ENCODE measurements at places on chromosomes 4 and X.

GRCh38 chrX:154968353-154968752, 54.2 kb downstream of the F8 start:
- DNase-seq, result no peak

DNA sequence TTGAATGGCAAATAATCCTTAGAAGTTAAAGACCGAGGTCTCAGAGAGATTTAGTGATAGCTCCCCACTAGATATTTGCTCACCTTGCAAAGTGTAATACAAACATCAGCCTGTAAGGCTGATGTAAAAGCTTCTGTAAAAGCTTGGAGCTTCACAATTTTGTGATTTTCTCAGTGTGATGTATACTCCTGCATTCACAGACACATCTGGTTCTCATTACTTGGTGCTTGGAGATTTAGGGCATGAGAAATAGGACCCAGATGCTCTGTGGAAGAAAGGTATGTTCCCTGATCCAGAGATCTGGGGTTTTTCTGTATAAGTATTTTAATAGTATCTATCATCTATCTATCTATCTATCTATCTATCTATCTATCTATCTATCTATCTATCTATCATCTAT, 1664.3 kb downstream of the C4orf33 start:
- no peak for DNase-seq

DNA sequence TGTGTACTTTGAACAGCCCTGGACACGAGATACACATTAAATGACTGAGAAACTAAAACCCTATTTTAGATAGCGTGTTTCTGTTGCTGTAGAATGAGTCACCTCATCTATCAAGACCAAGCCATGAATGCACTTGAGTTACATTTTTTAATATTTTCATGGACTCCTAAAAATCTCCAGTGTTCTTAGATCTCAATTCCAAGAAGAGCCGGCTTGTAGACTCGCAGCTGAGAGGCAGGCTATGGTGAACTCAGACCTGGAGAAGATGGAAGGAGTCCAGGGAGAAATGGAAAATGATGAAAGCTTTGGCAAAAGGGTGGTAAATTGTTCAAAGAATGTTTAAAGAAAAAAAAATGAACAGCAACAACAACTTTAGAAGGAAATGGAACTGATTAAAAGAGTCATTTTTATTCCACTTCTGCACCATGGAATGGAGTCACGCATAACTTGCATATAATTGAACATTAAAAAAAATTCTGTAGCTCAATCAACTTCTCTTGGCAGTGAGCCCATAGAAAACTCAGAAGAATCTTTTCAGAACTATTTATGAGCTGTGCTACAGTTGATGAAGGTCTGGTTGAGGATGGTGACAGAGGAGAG, 129.8 kb downstream of the MXRA5 start:
- DNase-seq, result no peak

DNA sequence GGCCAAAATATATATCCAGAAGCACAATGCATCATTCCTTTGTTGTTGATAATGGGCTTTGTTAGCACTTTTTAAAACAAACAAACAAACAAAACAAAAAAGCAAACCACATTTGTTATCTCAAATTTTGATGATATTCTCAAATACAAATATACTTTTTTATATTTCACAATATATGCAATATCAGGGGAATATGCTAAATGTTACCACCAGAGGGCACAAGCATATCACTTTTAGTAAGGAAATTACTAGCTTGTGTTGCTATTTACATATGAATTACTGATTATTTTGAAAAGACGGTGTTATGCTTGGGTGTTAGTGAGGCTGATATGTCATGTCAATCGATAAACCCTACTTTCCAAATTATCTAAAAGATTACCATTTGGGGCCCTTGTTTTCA, 29.1 kb downstream of the RIPPLY1 start:
- no peak for DNase-seq

DNA sequence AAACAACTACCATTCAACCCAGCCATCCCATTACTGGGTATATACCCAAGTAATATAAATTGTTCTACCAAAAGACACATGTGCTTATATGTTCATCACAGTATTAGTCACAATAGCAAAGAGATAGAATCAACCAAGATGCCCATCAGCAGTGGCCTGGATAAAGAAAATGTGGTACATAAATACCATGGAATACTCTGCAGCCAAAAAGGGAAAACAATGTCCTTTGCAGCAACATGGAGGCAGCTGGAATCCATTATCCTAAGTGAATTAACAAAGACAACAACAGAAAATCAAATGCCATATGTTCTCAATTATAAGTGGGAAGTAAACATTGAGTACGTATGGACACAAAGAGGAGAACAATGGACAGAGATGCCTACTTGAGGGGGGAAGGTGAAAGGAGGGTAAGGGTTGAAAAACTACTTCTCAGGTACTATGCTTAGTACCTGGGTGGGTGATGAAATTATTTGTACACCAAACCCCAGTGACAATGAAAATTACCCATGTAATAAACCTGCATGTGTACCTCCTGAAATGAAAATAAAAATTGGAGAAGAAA, 632.1 kb upstream of the AADAT start:
- no peak for DNase-seq

DNA sequence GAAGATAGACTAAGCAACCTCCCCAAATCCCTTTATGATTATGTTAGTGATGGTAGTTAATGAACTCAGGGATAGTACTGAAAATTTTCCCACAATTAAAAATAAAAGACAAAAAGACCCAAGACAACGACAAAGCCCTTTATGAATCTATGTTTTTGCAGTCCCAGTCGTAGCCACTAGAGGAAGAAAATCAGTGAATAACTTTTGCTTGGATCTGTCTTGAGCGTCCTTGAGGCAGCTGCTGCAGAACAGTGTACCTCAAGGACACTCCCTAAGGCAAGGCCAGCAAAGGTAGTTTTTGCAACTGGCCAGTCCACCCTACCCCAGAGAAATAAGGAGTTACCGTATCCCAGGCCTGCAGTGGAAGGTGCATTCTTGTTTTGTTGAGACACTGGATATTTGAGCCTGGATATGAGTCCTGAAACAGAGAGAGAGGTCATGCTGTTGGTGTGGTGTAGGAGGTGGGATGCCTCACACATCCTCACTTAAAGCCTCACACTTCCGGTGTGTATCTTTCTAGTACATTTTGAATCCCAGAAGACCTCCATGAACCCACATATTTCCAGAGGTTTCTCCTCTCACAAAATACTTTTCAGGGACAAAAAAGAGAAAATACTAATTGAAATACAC, 8.7 kb upstream of the TIMM8A start:
- DNase-seq, result no peak

GRCh38 chr4:101221294-101221693, 126.0 kb downstream of the PPP3CA start:
- DNase-seq, result no peak

GRCh38 chrX:40663880-40664630, 16.7 kb upstream of the CXorf38 start:
- DNase-seq, result no peak

DNA sequence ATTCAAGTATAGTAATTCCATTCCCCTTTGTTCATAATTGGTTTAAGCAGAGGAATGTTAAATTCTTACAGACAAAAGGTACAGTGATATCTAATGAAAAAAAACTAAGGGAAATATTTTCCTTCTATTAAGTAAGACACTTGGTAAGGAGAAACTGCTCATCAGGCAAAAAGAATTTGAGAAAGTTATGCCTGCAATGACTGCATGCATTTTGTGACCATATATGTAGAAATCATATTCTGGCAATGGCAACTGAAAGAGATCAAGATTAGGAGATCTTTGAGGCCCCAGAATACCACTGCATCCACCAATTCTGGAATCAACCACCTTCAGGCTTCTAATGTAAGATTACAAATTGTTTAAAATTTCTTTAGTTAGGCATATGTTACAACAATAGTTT, 364.8 kb downstream of the PCDH10 start:
- DNase-seq, result no peak

DNA sequence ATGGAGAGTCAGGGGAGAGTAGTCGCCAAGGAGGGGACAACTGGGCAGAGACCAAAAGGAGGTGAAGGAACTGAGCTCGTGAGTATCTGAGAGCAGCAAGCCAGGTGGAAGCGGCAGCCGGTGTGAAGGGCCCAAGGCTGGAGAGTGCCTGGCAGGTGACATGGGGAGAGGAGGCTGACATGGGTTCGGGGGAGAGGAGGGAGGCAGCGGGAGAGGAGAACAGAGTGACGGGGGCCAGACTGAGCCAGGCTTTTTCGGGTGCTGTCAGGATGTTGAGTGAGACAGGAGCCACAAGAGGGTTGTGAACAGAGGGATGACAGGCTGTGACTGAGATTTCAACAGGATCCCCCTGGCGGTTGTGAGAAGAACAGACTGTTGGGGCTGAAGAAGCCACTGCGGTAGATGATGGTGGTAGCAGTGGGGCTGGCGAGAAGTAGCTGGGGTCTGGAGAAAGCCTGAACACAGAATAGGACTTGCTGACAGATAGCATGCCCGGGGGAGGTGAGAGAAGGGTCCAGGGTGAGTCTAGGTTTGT, 5.7 kb downstream of the ELK1 start:
- DNase-seq, result peak; percentile 23

DNA sequence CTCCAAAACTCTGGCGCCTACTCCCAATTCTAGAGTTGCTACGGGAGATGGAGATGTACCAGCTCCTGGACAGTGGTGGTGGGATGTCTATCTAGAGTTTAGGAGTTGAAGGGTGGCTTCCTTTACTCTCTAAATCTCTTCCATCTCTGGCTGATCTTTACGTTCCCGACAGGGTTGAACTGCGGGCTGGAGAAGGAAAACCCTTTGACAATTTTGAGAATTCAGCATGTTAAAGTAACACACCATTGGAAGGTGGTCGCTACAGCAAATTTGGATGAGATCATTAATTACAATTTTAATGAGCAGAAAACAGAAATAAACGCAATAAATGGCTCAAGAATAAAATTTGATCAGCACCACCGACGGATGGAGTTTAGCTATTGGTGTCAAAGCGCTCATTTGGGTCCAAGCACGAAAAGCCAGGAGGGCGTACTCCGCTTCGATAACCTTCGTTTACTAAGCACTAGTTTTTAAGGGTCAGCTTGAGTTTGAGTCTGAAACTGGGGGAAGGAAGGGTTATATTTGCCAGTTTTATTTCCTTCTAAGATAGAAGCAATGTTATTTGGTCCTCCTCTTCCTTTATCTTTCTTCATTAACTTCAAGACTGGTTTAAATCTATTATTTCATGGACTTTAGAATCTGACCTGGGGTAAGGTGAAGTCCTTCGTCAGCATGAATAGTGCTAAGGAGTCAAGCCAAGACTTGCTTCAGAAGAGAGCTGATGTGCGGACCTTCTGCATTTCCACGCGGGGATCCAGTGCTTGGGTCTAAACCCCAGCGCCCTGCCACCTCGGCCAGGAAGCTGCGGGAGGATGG, 1.5 kb upstream of the NKX6-1 start:
- DNase-seq, result no peak

DNA sequence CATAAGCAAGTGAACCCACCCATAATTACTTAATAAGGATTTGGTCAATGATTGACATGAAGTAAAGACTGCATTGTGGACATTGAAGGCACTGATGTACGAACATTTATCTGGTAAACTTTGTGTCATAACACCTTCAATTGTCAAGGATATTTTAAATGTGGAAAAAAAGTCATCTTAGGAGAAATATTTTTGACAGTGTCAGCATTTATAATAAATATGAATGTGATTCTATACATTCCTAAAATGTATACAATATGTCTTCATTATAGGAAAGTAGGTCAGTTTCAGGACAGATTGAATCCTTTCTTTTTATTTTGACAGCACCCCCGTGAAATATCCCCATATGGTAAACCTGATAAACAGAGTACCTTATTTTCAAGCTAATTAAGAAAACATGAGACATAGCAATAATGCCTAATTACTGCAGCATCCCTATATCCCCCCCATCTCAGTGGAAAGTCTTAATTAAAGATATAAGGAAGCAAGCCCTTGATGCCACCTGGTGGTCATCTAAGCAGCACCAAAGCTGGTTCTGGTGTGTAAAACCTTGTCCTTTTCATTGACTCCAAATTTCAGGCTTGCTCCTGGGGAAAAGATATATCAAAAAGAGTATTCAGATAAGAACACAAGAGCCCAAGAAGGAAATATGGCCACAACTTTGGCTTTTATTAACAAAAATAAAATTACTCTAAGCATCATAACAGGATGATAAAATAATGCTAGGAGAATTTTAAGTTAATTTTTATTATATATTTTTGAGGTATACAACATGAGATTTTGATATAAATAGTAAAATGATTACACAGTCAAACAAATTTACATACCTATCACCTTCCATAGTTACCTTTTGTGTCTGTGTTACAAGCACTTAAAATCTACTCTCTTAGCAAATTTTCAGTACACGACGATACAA, 379.7 kb downstream of the TLL1 start:
- DNase-seq, result no peak

- DNase-seq, result no peak
These were observed 153.6 kb downstream of the AR start for GRCh38 chrX:67697452-67697851.

DNA sequence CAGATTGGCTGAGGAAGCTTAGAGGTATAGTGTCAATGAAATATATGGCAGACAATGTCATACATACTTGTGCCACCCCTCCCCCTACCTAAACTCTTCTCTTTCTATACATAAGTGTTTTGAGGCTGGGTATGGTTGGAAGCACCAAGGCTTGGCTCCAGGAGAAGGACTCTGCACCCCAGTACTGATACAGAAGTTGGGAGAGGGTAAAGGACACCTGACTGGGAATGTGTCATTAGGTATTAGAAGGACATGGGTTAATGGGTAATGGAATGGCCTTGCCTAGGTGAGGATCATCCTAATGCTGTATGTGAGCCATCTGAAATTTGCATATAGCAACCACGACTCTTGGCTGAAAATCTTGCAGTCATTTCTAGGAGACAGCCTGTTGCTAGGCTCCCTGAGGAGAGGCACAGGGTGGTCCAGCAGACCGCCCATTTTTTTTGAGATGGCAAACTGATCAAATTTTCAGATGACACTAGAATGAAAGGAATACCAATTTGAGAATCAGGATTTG, 26.8 kb upstream of the AP1S2 start:
- no peak for DNase-seq

GRCh38 chr4:144711700-144712456, 65.9 kb downstream of the HHIP start:
- no peak for DNase-seq

DNA sequence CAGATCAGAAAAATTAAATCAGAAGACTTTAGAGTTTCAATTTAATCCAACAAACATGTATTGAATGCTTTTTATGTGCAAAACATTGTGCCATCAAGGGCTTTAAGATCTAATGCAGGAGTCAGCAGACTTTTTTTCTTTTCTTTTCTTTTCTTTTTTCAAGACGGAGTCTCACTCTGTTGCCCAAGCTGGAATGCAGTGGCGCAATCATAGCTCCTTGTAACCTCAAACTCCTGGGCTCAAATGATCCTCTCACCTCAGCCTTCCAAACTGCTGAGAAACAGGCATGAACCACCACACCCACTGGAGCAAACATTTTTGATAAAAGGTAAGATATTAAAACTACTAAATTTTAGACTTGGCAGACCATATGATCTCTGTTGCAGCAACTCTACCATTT, 24.6 kb upstream of the LRBA start:
- DNase-seq, result no peak

DNA sequence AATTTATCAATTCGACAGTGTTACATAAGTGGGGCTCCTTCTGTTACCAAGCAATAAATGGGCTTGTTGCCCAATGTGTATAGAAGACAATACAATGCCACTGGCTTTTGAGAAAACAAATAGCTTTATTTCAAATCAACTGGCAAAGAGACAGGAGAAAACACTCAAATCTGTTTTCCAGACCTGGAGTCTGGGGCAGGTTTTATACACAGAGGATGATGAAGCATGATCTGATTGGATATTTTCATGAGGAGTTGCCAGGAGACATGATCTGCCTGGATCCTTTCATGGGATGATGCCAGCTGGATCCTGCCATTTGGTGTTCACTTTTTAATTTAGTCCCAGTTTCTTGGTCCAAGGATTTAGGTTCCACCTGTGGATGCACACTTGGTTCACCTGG, 287.9 kb downstream of the CXXC4 start:
- DNase-seq, result no peak

GRCh38 chr4:10256203-10256602, 139.6 kb upstream of the WDR1 start:
- no peak for DNase-seq
